ENCODE measurements at places on chromosomes 11 and 22.
A peak's percentile ranks its signal among the peaks of the same experiment; 100 is the strongest.

DNA sequence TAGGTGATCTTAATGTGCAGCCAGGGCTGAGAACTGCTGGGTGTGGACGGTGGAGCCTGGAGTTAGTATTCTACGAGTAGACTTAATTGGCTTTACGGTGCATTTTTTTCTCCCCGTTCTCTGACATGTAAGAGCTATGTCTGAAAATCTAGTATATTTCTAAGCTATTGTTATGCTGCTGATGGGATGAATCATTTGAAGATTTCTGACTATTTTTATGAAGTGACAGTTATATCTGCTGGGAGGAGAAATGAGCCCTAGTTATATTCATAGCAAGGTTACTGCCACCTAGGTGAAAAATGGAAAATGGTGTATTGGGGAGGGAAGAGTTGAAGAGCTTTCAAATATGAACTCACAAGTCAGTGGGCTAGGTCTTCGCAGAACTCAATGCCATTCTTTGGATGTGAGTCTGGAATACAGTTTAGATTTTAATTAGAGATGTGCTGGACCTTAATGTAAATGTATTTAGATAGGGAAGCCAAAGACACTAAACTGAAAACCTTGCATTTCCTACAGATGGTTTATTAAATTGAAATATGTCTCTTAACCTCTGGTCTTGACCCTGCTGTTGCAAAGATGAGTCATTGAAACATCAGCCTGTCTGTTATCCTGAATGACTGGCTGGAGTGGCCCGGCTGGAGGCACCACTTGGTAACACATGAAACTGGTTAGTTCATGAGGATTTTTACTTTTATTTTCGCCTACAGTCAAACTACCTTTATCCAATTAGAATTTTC lies 293.7 kb downstream of the DDX10 start:
- no peak for DNase-seq

GRCh38 chr11:73425108-73425507 lies 48.9 kb downstream of the RELT start:
- no peak for DNase-seq

DNA sequence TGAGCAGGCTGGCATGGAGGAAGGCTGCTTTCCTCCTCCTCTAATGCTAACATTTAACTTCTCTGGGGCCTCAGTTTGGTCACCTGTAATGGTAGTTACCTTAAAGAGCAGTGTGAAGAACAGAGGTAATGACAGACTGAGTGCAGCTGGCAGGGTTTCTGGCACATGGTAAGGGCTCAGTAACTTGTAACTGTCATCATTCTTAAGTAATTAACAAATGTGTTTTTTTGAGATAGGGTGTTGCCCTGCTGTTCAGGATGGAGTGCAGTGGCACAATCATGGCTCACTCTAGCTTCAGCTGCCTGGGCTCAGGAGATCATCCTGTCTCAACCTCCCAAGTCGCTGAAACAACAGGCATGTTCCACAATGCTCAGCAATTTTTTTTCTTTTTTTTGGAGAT lies 242.0 kb upstream of the SYN3 start:
- no peak for DNase-seq

- peak; percentile 63 for DNase-seq
These were observed 41.2 kb downstream of the IGLL5 start for GRCh38 chr22:22928666-22929380.

- DNase-seq: no peak
These were observed 2.9 kb downstream of the C1QTNF5 start for GRCh38 chr11:119337581-119338317.

- peak; percentile 12 for DNase-seq
These were observed 396 bp downstream of the OSBP start for GRCh38 chr11:59615120-59615636.

GRCh38 chr11:2085251-2086066 lies 53.7 kb downstream of the IGF2 start:
- DNase-seq: no peak

GRCh38 chr11:84243629-84244263 lies 957.6 kb upstream of the CCDC90B start:
- DNase-seq: no peak

- DNase-seq: no peak
These were observed 6.8 kb downstream of the STX3 start for GRCh38 chr11:59761993-59762392.

DNA sequence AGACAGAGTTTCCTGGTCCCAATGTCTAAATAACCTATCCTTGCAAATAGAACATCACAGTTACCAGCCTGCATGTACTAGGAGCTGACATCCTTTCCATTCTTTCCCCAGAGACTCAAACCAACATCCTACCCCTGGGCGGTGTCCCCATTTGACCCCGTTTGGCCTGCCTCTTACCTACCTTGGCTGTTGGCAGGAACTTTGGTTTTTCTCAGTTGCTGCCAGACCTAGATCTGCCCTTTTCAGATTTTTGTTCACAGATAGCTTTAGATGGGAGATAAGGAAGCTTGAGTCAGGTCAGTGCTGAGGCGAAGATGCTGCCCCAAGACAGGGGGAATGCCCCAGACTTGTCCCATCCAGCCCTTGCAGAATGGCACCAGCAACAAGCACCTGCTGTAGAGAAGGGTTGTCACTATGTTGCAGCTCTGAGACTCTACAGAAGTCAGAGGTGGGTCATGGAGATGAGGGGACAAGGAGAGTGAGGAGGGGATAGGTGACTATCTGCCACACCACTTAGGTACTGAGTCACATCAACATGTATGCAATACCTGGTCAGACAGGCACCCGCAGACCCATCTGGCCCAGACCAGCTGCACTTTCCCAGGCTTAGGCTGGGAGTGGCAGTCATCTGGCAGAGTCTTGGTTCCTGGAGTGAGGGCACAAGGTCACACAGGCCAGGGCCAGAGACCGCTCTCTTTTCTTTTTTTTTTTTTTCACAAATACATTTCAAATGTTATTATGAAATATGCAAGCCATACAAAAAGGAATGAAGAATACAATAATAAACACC lies 61.5 kb upstream of the POU2AF1 start:
- no peak for DNase-seq

- DNase-seq: no peak
These were observed 222.0 kb downstream of the TMEM135 start for GRCh38 chr11:87259736-87260135.

- DNase-seq: no peak
These were observed 19.1 kb upstream of the OOSP1 start for GRCh38 chr11:59918987-59919589.

- no peak for DNase-seq
These were observed 165.6 kb upstream of the NAV2 start for GRCh38 chr11:19547044-19547443.

DNA sequence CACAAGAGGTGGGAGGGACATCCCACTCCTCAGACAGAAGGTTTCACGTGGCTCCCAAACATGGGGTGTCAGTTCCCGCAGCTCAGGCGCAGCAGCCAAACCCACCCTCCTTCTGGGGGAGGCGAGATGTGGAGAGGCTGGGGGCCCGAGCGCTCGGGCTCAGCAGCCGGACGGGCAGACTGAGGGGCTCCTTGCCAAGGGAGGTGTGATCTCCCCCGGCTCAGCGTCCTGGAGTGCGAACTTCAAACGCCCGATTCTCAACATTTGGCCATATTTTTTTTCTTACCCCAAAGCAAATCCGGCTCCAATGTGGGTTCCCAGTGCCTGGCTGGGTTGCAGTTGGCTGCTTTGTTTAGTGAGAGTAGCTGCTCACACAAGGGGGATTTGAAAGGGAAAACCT lies 477.9 kb downstream of the MN1 start:
- DNase-seq: no peak

- no peak for DNase-seq
These were observed 387.0 kb upstream of the DDI1 start for GRCh38 chr11:103649401-103649895.

DNA sequence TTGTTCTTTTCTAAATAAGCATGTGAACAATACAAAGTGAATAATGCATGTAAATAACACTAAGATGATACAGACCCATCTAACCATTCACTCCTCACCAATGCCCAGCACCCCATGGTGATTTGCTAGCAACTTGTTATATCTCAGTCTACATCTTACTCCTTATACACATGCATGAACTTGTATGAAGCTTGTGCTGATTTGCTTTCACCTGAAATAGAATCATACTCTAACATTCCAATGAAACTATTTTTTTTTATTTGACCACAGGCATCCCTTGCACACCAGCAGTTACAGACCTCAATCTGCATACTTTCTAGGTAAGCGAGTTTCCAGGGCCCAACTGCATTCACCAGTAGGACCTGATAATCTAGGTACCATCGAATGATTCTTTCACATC lies 873.6 kb downstream of the OPCML start:
- no peak for DNase-seq

DNA sequence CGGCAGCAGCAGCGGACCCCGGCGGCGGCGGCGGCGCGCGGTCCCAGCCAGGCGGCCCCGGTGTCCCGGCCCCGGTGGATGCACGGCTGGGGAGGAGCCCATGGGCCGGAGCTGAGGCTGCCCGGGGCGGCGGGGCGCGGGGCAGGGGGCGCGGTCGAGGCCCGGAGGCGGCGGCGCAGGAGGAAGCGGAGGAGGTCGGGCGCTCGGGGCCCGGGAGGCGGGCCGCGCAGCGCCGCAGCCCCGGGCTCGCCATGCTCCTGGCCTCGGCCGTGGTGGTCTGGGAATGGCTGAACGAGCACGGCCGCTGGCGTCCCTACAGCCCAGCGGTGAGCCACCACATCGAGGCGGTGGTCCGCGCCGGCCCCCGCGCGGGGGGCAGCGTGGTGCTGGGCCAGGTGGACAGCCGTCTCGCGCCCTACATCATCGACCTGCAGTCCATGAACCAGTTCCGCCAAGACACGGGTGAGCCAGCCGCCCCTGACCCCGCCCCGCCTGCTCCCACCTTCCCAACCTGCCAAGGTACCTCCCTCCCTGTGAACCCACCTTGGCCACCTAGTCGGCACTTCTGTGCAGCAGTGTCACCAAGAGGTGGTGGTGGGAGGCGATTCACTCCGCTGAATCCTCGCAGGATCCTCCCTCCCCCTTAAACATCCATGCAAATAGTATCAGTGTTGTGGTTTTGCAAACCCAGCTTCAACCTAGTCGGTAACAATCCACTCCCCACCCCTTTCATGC lies 580 bp downstream of the DTX4 start:
- DNase-seq: no peak

DNA sequence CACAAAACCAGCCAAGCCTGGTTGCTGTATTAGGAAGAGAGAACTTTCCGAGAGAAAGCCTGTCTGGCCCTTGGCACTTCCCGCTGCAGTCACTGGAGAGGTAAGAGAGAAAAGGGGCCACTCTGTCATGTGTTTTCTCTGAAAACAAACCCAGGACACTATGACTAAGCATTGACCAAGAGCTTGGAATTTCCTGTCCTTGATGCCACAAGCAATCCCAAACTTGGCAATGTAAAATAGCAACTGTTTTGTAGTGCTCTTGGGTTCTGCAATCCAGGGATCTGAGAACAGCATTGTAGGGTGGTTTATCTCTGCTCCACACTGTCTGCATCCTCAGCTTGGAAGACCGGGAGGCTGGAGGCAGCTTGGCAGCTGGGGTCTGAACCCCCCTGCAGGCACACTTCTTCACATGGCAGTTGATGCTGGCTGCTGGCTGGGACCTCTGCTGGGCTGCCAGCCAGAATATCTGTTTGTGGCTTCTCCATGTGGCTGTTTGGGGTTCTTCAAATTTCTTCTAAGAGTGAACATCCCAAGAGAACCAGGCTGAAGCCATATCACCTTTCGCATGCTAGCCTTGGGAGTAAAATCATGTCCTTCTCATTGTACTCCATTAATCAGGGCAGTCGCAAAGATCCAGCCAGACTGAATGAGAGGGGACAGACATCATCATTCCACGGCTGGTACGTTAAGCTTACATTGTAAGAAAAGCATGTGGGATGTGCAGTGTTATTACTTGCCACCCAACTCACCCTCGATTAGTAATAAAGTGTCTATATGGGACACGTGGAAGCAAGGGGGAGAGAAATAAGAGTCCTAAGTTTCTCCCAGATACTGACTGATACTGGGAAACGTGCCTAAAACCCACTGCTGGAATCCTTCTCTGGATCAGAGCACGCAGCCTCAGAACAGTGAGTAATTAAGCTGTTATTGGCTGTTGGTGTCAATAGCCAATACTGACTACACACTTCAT lies 537.4 kb upstream of the B3GAT1 start:
- DNase-seq: no peak

GRCh38 chr11:35183326-35183925 lies 44.5 kb downstream of the CD44 start:
- no peak for DNase-seq

DNA sequence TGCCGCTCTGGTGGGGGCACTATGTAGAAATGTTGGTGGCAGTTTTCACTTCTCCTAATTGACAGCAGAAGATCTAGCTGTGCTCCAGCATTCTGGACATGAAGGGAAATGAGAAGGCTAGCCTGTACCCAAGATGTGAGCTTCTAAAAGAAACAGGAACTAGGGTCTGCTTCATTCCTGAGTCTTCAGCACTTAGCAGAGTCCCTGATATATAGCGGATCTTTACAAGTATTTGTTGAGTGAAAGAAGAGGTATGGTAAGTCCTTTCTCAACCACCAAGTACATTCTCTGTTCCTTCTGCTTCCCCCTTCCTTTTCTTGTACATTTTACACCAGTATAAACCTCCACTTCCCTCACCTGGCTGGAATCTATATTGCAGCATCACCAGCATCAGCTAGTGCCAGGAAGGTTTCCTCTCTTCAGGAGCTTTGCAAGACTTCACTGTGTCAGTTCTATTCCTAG lies 408.3 kb upstream of the CADM1 start:
- no peak for DNase-seq

DNA sequence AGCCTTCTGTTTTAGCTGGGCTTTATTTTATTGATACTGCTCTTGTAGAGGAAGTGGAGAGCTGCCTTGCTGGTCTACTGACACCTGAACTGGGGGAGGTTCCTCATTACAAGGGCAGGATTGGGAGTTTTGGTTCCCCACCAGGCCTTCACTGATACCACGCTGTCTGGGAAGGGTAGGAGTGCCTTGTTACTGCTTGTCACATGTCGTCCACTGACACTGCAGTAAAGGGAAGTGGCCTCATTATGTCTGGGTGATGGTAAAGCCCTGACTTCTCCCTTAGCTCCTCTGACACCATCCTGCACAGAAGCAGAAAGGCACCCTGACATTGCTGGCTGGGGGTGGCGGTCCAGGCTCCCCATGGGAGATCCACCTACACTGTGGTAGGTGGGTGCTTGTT lies 38.7 kb upstream of the ELF5 start:
- DNase-seq: no peak

DNA sequence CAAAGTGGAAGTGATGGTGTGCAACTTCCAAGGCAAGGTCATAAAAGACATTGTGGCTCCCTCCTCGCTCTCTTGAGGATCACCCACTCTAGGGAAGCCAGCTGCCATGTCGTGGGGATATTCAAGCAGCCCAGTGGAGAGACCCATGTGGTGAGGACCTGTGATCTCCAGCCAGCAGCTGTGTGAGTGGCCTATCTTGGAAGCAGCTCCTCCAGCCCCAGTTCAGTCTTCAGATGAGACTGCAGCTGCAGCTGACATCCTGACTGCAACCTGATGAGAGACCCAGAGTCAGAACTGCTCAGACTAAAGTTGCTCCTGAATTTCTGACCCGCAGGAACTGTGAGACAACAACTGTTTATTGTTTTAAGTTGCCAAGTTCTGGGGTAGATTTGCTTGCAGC lies 86.4 kb upstream of the GRK3 start:
- no peak for DNase-seq
